Stimulated activated naive CD4-positive, alpha-beta T cell treated with Interleukin-2 at 50 U/mL for 16 hours (primary cell): ENCODE measurements at places on chromosomes 2 and 18.

DNA sequence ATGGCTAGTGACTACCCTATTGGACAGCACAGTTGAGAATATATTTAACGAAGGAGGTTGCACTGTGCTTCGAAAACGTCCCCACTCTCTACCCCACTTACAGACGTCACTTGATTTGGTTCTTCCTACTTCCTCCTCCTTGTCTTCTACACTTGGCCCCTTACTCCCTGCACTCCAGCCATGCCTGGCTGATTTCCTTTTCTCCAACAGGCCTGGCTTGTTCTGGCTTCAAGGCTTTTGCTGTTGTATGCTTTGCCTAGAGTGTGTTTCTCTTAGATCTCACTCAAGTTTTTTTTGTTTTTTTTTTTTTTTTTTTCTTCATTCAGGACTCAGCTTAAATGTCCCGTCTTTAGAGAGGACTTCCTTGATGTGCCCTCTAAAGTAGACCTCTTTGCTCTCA lies 336.8 kb downstream of the CLIP4 start:
- no peak for DNase-seq

DNA sequence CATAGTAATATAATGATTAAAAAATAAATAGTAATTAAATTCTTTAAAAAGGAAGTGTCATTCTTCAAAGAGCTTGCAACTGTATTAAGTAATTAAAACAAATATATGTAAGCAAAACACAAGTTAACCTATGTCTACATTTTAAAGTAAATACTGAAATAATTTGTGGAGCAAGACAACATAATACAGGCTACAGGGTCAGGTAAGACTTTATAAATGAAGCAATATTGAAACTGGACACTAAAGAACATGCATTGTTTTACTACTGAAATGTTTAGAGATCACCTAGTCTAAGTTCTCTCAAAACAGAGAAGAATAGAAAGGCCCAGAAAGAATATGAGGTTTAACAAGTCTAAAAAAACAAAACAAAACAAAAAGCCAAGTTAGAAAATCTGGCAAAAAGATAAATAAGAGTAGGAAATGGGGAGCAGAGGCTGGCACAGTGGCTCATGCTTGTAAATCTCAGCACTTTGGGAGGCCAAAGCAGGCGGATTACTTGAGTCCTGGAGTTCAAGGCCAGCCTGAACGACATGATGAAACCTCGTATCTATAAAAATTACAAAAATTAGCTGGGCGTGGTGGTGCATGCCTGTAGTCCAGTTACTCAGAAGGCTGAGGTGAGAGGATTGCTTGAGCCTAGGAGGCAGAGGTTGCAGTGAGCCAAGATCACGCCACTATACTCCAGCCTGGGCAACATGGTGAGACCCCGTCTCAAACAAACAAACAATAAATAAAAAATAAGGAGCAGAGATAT lies 34.4 kb downstream of the VPS54 start:
- no peak for DNase-seq

DNA sequence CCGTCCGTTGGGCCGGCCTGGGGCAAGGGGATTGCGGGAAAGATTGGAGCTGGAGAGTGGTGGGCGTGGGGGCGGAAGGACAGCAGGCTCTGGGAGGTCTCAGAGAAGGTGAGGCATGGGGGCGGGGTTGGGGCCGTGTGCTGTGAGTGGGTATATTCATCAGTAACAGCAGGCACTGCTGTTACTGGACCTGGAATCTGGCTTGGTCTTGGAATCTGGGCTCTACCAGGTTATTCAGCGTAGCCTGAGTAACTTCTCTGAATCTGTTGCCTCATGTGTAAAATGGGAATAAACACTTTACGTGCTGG lies 435 bp downstream of the RNF181 start:
- DNase-seq = peak; percentile 47

- no peak for DNase-seq
Observed at GRCh38 chr2:70121627-70122372, 34.5 kb downstream of the PCBP1 start.

GRCh38 chr2:36318547-36318946 lies 37.0 kb upstream of the CRIM1 start:
- DNase-seq = no peak

GRCh38 chr2:30770816-30771576 lies 36.2 kb downstream of the CAPN13 start:
- DNase-seq = no peak

- DNase-seq = no peak
Observed at GRCh38 chr18:54616220-54616848, 25.3 kb downstream of the DYNAP start.

- no peak for DNase-seq
Observed at GRCh38 chr2:47237375-47238334, 82.5 kb upstream of the STPG4 start.

- no peak for DNase-seq
Observed at GRCh38 chr18:13036622-13037320, 45.6 kb downstream of the CEP192 start.

GRCh38 chr18:2256577-2256976 lies 314.7 kb downstream of the METTL4 start:
- DNase-seq = no peak

- DNase-seq = no peak
Observed at GRCh38 chr18:27447451-27447881, 262.4 kb upstream of the CHST9 start.
